ENCODE measurements at places on chromosomes 7 and 10.

DNA sequence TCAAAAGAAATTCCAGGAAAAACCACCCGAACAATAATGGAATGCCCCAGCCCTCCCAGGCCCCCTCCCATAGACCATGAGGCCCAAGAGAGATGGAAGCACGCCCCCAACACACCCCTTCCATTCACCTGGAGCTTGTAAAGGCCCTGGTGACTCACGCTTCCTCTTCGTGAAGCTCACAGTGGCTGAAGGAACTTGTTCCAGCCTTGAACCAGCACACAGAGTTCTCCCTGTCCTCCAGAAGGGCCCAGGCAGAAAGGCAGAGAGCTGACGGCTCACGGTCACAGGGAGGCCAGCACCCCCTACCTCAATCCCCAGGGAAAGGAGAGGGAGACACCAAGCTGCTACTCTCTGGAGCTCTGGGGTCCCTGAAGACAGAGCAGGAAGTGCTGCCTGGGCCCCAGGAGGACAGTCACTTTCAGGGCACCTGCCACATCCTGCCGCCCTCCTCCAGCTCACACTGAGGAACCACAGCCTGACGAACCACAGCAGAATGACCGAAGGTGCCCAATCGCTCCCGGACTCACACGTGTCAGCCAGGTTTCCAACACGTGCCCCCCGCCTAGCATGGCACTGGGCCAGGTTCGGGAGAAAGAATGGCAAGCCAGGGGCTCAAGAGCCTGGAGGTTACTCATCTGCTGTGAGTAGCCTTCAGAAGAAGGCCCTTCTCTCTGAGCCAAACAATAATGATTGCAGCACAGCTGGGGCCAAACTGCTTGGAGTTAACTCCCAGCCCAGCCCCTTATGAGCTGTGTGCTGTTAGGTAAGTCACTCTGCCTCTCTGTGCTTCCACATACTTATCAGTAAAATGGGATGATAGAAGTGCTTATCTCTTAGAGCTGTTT lies 52.8 kb downstream of the DLG5 start:
- peak; percentile 76 for ATAC-seq

- ATAC-seq: no peak
These were observed 246.8 kb downstream of the RNLS start for GRCh38 chr10:88336334-88336733.

GRCh38 chr10:22150842-22151241 lies 67.0 kb downstream of the EBLN1 start:
- no peak for ATAC-seq

DNA sequence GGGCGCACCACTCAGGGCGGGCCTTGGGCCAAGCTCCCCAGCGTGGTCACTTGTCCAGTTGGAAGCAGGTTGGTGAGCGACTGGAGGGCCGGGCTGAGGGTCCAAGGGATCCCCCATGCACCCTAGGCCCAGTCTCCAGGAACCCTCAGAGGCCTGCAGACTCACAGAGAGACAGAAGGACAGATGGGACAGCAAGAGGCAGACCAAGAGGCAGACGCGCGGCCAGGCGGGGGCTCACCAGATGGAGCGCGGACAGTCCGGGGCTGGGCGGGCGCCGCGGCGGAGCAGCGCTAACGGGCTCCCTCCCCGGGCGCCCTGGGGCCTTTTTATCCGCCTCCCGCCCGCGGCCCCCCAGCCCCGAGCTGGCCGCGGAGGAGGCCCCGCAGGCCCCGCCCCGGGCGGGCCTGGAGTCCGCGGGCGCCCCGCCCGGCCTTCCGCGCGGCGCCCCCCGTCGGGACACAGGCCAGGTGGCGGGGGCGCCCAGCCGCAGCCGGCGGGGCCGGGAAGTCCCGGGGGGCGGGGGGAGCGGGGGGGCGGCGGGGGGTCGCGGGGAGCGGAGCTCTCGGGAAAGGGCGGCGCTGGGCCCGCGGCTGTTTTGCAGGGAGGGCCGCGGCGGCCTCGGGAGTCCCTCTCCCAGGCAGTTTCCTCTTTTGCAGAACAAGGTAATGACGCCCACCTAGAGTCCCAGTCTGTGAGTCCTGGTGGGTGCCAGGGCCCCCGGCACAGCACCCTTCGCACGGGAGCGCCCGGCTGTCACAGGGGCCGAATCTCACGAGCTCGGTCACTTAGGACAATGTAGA lies at the start of gene LOXL4:
TSS of gene LOXL4 (minus strand) at position 301 of the 800 bp plus-strand sequence. CDS start 5,175 bp downstream, outside the sequence.
- no peak for ATAC-seq

DNA sequence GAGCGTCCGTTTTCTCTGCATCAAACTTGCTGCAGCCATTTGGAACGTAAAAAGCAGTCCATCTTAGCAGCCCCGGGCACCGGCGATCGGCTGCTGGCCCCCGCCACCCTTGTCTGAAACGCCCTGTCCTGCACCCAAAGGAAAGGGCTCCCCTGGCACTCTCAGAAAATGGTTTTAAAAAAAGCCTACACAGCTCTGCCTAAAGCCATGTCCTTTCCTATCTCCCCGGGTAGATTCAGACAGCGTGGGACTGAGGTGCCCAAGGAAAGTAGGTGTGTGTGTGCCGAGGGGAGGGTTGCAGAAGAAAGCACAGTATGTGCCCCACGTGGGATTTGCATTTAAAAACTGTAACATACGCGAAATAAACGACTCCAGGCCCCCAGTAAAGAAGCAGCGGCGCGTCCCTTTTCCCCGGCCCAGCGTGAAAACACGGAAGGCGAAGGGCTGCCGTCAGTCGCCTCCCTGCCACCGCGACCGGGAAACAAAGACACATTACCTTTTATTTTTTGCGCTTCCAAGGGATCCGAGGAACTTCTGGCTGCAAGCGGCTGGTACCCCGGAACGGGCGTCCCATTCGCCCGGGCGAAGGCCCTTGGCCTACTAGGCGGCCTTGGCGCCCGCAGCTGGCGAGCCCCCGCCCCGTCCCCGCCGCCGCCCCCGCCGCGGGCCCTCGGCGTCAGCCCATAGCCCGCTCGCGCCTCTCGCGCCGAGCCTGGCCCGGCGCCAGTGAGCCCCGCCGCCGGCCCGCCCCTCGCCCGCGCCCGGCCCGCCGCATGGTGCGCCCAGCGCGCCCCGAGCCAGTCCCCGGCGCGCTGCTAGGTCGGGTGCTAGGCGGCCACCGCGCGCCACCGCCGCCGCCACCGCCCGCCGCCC lies 304.6 kb downstream of the PRPF18 start:
- ATAC-seq: peak; percentile 42

- ATAC-seq: no peak
These were observed 65.0 kb downstream of the INPP5A start for GRCh38 chr10:132602614-132603013.

- no peak for ATAC-seq
These were observed 70.1 kb upstream of the ARHGAP21 start for GRCh38 chr10:24793648-24794379.

DNA sequence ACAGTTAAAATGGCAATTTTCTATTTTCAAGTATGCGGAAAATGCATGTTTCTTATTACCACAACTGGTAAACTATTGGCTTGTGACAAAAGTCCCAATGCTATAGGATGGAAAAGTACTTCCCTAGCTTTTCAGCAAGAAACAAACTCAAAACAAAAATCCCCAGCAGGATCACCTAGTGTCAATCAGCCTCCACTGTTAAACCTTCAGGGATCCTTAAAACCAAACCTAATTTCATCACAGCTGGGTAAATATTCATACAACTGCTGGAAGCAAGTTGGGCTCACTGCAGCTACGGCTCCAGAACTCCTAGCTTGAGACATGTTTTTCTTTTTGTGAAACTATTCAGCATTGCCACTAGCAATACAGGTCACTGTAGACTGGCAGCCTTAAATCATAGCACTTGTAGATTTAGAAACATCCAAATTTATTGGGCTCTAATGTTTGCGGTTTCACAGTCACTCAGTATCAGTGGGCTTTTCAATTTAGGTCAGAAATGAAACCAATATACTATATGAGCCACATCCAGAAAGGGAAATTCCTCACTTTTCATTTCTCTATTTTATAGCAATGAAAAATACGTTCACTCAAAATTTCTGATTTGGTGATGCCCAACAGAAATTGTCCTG lies 145.2 kb upstream of the ANK3 start:
- no peak for ATAC-seq

DNA sequence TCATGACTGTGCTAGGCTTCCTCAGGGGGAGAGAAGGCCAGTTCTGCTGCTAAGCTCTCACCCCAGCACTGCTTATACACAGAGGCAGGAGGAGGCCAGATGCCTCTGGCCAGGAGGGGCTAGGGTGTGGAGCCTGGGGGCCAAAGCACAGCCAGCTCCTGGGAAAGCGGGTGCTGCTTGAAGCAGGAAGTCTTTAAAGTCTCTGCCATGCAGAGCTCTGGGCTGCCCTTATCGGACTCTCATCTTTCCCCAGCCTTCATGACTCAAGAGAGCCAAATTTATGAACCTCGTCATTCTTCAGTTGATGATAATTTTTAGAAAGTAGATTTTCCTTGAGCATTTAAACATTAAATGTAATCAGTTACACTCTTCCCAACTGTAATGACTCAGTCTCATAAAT lies 11.2 kb upstream of the TSPAN14 start:
- no peak for ATAC-seq

DNA sequence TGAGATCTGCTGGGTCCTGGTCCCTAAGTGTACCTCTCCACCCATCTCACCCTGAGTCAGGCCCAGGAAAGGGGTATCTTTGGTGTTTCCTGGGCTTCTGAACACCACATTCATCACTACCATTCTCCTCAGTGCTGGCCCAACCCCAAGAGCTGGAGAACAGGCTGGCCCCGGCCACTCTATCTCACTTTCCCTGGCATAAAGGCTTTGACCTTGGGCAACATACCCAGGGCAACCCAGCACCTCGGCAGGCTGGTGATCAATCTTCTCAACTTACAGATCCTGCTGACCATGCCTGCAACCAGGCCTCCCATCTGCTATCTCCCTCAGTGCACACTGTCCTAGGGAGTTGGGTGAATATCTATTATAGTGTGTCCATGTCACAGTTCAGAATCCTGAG lies 2.1 kb downstream of the VSIR start:
- ATAC-seq: no peak

DNA sequence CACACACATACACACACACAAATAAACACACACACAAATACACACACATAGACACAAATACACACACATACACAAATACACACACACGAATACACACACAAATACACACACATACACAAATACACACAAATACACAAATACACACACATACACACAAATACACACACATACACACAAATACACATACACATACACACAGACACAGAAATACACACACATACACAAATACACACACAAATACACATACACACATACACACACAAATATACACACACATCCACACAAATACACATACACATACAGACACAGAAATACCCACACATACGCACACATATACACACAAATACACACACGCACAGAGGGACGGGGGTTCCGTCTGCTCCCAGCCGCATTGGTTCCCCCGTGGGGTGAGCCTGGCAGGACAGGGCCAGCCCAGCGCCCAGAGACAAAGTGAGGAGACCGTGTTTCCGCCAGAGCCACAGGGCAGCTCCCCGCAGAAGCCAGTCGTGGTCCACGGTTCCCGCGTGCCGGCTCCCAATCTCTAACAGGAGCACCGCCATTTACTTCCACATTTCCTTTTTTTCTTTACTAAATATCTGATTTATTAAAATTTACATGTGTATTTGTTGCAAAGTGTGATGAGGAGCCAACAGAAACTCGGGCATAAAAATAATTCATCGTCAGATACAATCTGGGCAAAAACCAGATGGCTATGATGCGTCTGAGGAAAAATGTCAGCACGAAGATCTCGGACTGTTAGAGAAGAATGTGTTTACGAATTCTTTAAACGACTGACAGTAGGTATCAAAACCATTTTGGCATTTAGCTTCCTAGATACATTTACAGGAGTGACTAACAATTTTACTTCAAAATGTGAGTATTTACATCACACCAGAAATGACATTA lies 3.1 kb upstream of the KNDC1 start:
- ATAC-seq: no peak

- no peak for ATAC-seq
These were observed 10.9 kb downstream of the OPTN start for GRCh38 chr10:13110908-13111307.

GRCh38 chr10:116452338-116452720 lies 24.7 kb downstream of the PNLIPRP3 start:
- ATAC-seq: no peak
